ENCODE measurements at places on chromosomes 11 and 22.

DNA sequence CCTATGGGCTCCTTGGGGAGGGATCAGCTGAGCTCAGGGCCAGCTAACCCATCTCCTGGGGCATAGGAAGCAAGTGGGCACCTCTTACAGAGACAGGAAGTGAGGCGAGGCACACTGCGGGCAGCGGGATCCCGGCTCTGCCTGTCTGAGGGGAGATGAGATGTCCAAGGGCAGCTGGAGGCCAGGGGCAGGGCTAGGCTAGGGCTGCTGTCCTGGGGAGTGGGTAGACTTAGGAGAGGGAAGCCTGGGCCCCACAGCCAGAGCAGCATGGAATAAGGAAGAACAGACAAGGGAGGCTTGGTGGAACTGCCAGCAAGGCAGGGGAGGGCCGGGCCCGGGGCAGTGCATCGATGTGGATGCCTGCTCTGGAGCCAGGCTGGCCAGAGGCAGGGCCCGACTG, 76.3 kb downstream of the MORC2 start:
- DNase-seq: no peak
- H3K36me3 ChIP-seq: peaks cover 12% of the 10 kb centered on the region
- H3K4me3 ChIP-seq: no peak overlapping the region
- no peaks in the 10 kb centered on the region for H3K27me3 ChIP-seq

DNA sequence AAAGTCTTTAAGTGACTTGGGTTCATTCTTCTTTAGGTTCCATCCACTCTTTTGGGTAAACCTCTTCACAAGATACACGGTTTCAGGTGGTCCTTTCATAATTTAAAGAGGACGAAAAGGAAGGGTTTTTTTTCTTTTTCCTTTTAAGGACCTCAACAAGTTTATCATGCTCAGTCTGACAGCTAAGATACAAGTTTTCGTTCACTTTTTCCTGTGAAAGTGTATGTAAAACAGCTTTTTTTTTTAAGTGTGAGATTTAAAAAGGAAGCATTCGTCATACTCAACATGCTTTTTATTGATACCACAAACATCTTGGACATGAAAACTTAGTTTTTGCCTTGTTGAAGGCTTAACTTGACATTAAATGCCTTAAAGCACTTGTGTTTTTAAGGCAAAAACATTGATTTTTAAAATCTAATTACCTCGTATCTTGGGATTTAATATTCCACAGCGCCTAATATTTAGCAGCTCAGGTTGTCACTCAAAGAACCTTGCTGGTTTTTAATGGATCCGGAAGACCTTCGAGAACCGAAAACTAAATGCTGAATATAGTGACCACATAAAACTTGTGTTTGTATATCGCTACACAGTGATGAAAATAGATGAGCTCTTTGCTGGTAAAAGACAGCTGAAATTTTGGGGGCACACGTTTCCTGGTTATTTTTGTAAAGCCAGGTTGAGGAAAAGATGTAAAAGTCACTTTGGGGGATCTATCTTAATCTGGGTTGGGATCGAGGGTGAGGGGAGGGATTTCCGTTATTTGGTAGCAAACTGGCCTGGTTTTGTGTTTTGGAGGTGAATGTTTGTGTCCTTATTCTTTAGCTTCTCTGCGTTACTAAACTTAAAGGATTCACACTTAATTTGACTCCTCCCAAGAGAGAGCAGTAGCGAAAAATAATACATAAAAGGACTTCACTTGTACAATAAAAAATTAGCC, 2.3 kb downstream of the PCF11 start:
- peak overlapping the region; percentile 100 for H3K4me3 ChIP-seq
- DNase-seq: no peak
- H3K27me3 ChIP-seq: no peaks in the 10 kb centered on the region

GRCh38 chr22:42725606-42726355, 5.1 kb upstream of the A4GALT start:
- DNase-seq: no peak
- H3K4me3 ChIP-seq: no peak overlapping the region

GRCh38 chr22:40531951-40532900, 104.3 kb downstream of the MRTFA start:
- DNase-seq: no peak
- peaks cover 9% of the 10 kb centered on the region for H3K36me3 ChIP-seq
- H3K27me3 ChIP-seq: no peaks in the 10 kb centered on the region
- H3K4me1 ChIP-seq: peaks cover 66% of the 10 kb centered on the region
- H3K27ac ChIP-seq: peak overlapping the region; percentile 36
- H3K4me3 ChIP-seq: peak overlapping the region; percentile 68

- H3K36me3 ChIP-seq: peaks cover 3% of the 10 kb centered on the region
- H3K27me3 ChIP-seq: no peaks in the 10 kb centered on the region
- DNase-seq: no peak
- H3K4me1 ChIP-seq: peaks cover 74% of the 10 kb centered on the region
Observed at GRCh38 chr11:96207459-96208449, 135.2 kb downstream of the MAML2 start.

GRCh38 chr11:68349461-68350249, 37.3 kb downstream of the LRP5 start:
- no peak overlapping the region for H3K4me3 ChIP-seq
- H3K27ac ChIP-seq: no peak overlapping the region
- H3K36me3 ChIP-seq: no peaks in the 10 kb centered on the region
- no peaks in the 10 kb centered on the region for H3K27me3 ChIP-seq
- DNase-seq: no peak

DNA sequence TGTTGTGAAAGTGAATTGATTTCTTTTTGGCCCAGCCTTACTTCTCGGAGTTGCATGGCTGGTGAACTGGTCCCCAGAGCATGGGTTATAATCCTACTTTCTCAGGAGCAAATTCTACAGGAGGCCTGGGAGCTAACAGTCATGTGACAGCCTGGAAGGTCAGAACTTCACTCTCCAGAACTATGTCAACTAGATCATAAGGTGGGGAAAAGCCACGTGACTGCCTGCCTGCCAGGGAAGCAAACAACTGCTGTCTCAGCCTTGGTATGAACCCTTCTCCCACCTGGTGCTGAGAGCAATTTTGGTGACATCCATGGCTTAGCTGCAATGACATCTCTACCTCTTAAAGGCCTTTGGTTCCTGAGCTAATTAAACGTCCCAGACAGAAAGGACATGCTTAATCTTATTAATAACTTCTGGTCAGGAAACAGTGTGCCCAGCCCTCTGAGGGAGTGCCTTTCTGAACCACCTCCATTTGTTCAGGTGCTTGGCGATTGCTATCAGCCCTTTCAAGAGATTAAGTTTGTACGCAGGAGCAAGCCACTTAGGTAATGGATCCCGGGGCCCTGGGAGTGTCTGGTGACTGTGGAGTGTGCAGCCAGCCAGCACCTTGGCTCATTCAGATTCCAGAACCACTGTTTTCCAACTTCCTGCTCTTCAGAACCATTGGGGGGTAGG, 1.4 kb upstream of the CREB3L1 start:
- H3K27ac ChIP-seq: no peak overlapping the region
- no peaks in the 10 kb centered on the region for H3K36me3 ChIP-seq
- peaks cover 34% of the 10 kb centered on the region for H3K27me3 ChIP-seq
- H3K4me3 ChIP-seq: no peak overlapping the region
- H3K4me1 ChIP-seq: peaks cover 6% of the 10 kb centered on the region

DNA sequence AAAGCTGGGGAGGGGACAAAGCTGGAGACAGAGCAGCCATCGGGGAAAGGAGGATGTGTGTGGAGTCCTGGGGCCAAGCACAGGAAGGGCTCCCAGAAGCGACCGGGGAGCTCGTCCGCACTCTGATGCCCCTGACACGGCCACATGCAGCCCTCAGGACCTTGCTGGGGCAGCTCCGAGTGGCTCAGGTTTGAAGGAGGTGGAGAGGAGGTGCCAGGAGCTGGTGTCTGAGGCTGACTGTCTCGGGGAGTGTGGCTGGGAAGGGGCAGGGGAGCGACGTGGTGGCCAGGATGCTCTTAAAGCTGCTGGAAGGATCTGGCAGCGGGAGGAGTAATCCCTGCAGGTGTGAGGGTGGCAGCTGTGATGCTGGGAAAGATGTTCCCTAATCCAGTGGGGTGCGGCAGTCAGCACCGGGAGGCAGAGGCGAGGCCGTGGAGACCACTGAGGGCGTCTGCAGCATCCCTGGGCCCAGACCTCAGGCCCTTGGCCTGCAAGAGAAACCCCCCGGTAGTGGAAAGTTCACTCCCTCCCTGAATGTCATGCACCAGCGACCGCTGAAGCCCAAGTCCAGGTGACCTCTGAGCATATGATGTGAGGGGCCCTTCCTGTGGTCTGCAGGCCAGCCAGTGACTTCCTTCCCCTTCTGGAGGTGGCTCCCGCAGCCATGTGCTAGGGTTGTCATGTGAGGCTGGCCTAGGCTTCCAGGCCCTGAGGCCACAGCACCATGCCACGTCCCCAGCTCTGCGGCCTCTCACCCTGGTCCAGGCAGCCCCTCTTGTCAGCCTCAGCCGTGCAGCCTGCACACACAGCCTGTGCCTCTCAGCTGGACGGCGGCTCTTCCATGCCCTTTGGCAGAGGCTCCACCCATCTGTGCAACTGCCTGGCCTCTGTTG, 17.2 kb upstream of the CTSD start:
- no peak overlapping the region for H3K27ac ChIP-seq
- peak; percentile 13 for DNase-seq
- H3K4me1 ChIP-seq: peaks cover 13% of the 10 kb centered on the region
- H3K27me3 ChIP-seq: peaks cover 4% of the 10 kb centered on the region

DNA sequence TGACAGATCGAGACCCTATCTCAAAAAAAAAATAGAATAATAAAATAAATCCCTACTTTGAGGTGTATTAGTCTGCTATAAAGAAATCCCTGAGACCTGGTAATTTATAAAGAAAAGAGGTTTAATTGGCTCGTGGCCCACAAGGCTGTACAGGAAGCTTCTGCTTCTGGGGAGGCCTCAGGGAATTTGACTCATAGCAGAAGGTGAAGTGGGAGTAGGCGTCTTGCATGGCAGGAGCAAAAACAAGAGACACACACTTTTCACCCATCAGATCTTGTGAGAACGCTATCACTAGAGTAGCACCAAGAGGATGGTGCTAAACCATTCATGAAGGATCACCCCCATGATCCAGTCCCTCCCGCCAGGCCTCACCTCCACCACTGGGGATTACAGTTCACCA, 29.2 kb downstream of the CDPF1 start:
- peaks cover 5% of the 10 kb centered on the region for H3K4me1 ChIP-seq
- H3K27me3 ChIP-seq: no peaks in the 10 kb centered on the region
- peaks cover 60% of the 10 kb centered on the region for H3K36me3 ChIP-seq
- H3K27ac ChIP-seq: peak overlapping the region; percentile 63
- DNase-seq: no peak

GRCh38 chr11:100957499-100957898, 172.1 kb downstream of the PGR start:
- no peak overlapping the region for H3K4me3 ChIP-seq
- peaks cover 2% of the 10 kb centered on the region for H3K4me1 ChIP-seq
- H3K36me3 ChIP-seq: peaks cover 9% of the 10 kb centered on the region
- H3K27ac ChIP-seq: no peak overlapping the region
- no peak for DNase-seq

DNA sequence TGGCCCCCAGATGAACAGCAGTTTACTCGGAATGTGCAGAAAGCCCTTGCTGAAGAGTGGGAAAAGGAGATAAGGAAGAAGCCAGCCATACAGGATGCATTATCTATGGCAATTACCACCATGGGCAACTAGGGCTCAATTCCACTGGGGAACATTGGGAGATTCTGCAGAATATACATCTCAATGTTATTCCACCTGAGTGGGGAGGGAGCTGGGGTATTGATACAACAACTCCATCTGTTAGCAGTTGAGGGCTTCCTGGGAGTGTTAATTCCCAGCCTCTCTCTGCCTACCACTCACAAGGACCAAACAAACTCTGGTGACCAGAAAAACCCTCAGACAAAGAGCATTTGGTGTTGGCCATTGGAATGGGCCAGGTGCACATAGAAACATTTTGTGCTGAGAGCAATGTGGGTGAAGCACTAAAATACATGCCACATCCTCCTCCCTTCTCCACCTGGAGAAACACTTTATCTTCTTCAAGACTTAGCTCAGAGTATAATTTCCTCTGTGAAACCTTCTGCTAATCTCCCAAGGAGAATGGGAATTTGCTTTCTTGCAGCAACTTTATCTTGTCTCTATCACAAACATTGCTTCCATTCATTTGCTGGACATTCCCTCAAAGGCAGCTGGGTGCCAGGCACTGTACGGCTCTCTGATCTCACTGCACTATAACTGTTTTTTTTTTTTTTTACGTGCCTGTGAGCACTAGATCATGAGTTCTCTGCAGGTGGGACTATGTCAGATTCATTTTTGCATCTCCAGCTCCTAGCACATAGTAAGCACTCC, 292.2 kb downstream of the MN1 start:
- DNase-seq: no peak
- no peaks in the 10 kb centered on the region for H3K4me1 ChIP-seq
- H3K36me3 ChIP-seq: no peaks in the 10 kb centered on the region
- no peak overlapping the region for H3K27ac ChIP-seq

GRCh38 chr11:73625696-73626318, 20.6 kb upstream of the PLEKHB1 start:
- DNase-seq: peak; percentile 34
- peaks cover 9% of the 10 kb centered on the region for H3K27me3 ChIP-seq

GRCh38 chr22:41197038-41197972, 7.8 kb upstream of the L3MBTL2 start:
- H3K27me3 ChIP-seq: peaks cover 4% of the 10 kb centered on the region
- H3K36me3 ChIP-seq: no peaks in the 10 kb centered on the region
- H3K4me1 ChIP-seq: peaks cover 8% of the 10 kb centered on the region

Data from activated B cell treated with CpG ODN at 0.5 μM for 24 hours (primary cell).